ENCODE measurements at places on chromosomes 1 and 21.

DNA sequence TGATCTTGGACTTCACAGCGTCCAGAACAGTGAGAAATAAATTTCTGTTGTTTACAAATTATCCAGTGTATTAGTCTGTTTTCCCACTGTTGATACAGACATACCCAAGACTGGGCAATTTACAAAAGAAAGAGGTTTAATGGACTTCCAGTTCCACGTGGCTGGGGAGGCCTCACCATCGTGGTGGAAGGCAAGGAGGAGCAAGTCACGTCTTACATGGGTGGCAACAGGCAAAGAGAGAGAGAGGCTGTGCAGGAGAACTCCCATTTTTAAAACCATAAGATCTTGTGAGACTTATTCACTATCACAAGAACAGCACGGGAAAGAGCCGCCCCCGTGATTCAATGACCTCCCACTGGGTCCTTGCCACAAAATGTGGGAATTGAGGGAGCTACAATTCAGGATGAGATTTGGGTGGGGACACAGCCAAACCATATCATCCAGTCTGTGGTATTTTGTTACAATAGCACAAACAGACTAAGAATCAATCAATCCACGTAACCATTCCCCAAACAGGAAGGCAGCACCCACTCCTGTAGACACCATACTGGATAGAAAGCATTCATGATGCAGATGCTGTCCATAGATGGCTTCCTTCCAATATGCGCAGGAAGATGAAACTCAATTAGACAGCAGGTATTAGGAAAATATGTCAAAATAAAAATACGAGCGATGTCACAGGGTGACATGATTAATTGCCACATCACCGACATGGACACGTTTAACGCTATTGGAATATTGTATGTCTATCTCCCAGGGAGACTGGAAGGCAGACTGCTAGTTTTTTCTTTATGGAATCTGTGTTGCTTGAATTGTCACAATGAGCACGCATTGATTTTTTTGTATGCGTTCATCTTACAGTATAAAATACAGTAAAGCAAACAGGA is 22.8 kb downstream of the ECE1 start:
- no peak for DNase-seq

GRCh38 chr21:42468491-42469131 is 27.4 kb downstream of the RSPH1 start:
- no peak for DNase-seq

DNA sequence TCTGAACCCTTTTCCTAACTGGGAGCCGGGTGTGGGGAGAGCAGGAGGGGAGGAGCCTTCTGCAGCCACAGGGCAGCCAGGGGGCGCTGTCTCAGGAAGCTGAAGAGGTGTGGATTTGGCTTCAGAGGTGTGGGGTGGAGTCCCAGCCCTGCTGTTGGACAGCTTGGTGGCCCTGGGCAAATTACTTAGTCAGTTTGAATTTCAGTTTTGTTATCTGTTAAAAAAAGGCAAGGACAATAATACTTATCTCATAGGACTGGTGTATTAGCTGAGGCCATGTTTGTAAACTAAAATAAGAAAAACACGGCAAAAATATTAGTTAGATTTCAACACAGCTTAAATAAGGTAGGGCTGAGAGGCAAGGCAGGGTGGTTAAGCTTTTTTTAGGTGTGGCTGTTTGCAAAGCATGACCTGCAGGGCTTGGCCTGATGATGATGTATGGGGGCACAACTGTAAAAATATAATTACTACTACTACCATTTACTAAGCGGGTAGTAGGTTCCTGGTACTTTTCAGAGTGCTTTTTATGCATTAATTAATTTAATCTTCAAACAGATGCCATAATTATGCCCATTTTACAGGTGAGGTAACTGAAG is 111.8 kb downstream of the PLXNA2 start:
- peak; percentile 60 for DNase-seq

- DNase-seq = no peak
Observed at GRCh38 chr1:78373676-78374075, 117.1 kb upstream of the PTGFR start.

DNA sequence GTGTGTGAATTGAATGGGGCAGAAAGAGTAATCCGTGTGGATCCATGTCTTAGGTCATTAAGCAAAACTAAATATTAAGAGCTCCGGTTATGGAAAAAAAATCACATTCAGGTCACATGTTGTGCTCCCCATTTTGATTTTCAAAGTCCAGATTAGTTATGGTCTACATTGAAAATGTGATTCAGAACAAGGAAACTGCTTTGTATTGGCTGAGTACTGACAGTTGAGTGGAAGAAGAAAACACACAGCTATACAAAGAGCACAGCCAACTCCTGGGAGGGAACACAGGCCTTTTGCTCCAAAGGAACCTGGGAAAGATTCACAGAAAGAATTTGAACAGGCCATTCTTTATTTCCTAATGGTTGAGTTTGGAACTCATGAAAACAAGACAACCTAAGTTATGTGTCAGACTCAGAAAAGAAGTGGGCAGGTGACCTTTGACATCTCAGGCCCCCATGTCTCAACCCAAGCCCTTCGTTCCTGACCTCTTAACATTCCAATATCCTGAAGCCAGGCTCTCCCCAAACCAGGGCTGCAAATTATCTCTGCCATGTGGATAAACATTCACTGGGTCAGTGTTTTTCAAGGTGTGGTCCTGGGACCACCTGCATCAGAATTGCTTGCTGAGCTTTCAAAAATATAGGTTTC is 159.3 kb upstream of the LMO4 start:
- DNase-seq = no peak

GRCh38 chr1:22290157-22290556 is 147.3 kb upstream of the WNT4 start:
- no peak for DNase-seq

- DNase-seq = no peak
Observed at GRCh38 chr1:109649491-109649914, 6.4 kb upstream of the GSTM4 start.

GRCh38 chr21:16509476-16509875 is 779.7 kb downstream of the USP25 start:
- no peak for DNase-seq

- no peak for DNase-seq
Observed at GRCh38 chr1:222786121-222786520, 28.7 kb upstream of the DISP1 start.

GRCh38 chr1:238562341-238562740 is 671.6 kb upstream of the ZP4 start:
- no peak for DNase-seq

DNA sequence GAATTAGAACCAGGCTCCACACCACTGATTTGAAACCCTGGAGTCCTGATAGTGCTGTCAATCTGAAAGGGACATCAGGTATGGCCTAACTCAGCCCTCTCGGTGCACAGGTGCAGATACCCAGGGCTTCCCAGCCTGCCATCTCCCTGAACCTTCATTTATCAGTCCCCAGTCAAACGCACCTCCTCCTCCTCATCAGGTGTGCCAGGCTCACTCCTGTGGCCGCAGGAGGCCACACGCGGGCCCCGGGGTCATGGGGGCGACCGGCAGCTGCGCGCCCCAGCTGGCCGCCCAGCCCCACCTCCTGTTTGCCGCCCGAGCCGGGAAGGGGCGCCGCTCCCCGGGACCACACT is 572 bp downstream of the FUCA1 start:
- no peak for DNase-seq

- no peak for DNase-seq
Observed at GRCh38 chr1:160823296-160823695, 27.3 kb downstream of the LY9 start.

GRCh38 chr1:8011923-8012858 is 13.9 kb downstream of the ERRFI1 start:
- DNase-seq = no peak

GRCh38 chr1:247054992-247055415 is 23.6 kb downstream of the ZNF670 start:
- no peak for DNase-seq

GRCh38 chr1:19858893-19859292 is 23.3 kb upstream of the OTUD3 start:
- no peak for DNase-seq

DNA sequence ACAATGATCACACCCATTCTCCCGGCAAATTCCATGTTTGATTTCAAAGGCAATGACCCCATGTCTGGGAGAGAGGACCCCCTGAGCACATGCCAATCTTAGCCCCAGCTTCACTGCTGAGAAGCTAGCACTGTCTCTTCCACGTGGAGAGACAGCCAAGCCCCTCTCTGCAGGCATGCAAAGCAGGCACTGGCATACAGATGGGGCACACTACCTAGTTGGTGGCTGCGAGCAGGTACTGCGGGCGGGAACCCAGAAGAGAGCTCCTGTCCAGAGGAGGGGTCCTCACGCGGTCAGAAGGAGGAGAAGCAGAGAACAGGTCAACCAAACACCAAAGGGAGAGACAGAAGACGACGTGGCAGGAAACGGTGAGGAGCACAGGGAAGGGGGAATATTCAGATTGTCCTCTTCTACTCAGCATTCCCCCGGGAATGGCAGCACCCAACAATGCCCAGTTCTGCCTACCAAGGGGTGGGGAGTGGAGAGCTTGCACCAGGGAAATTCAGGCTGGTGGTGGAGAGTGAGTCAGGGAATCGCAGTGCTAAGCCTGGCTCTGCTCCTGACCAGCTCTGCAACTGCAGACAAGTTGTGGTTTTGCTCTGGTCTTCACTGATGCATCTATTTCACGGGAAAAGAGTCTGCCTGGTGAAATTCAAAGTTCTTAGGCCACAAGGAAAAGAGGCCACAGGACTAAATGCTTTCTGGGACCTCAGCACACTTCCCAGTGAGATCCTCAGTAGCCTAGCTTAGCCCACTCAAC is 48.1 kb upstream of the GOLT1A start:
- no peak for DNase-seq

- DNase-seq = no peak
Observed at GRCh38 chr1:79791488-79792218, 785.1 kb upstream of the ADGRL4 start.

GRCh38 chr1:111218701-111219556 is 8.6 kb upstream of the CHI3L2 start:
- peak; percentile 25 for DNase-seq

- no peak for DNase-seq
Observed at GRCh38 chr1:172608098-172608601, 50.8 kb upstream of the FASLG start.

- peak; percentile 65 for DNase-seq
Observed at GRCh38 chr1:76330991-76331603, 256.6 kb downstream of the ST6GALNAC3 start.

GRCh38 chr1:41895552-41895951 is 23.2 kb downstream of the HIVEP3 start:
- no peak for DNase-seq

DNA sequence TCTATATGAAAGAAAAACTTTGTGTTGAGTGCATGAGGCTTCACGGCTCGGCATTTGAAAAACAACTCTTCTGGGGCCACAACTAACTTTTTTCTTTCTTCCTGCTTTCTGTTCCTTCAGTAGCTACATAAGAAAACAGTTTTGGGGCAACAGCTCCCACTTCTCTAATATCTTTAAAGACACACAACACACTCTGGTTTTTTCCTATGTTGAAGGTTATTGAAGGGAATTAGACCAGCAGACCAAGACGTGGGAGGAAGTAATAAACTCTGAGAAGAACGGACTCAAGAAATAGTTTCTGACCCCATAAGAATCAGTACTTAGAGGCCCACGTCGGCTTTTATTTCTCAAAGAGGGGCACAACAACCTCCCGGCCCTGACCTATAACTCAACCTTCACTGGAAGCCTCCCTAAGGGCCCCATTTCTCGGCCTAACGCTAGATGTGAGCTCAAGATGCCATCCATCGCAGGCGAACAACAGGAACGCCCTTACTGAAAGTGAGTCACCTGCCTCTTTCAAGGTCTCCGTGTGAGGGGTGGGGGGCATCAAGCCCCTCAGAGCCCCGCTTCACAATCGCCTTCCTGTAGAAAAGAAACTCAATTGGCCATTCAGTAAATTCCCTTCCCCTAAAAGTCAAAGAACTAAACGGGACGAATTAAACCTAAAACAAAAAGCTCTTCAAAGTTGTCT is 844 bp downstream of the ZMYM6 start:
- peak; percentile 44 for DNase-seq

DNA sequence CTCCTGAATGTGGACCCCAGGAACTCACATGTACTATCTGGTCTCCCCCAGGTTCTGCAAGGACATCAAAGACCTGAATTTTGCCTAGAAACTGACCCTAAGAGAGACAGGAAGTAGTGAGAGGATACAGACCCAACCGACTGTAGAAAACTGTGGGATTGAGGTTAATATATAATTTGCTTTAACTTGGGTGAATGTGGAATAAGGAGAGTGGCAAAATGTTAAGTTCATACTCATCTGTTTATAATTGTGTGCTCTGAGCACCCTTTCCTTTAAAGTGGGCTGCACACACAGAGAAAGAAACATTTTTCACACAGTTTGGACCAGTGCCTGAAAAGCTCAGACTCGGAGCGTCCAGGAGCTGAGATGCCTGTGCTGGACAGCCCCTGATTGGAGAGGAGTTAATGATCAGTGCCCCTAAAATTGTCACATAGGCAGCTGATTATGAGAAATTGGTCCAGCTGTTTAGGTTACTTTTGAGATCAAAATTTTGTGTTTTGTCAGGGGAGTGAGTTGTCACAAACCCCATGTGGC is 37.2 kb downstream of the ROR1 start:
- DNase-seq = no peak

GRCh38 chr1:239617731-239618130 is 231.4 kb downstream of the CHRM3 start:
- DNase-seq = no peak

DNA sequence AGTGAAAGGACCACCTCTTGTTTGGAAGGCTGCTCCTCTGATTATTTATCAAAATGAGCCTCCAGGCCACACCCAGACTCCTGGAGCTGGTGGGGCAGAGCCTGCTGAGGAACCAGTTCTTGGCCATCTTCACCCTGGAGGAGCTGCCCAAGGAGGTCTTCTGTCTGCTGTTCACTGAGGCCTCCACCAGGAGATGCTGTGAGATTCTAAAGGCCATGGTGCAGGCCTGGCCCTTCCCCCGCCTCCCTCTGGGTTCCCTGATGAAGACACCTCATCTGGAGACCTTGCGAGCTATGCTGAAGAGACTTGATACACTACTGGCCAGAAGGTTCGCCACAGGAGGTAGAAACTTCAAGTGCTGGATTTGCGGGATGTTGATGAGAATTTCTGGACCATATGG is 61.7 kb upstream of the GJA8 start:
- peak; percentile 7 for DNase-seq

DNA sequence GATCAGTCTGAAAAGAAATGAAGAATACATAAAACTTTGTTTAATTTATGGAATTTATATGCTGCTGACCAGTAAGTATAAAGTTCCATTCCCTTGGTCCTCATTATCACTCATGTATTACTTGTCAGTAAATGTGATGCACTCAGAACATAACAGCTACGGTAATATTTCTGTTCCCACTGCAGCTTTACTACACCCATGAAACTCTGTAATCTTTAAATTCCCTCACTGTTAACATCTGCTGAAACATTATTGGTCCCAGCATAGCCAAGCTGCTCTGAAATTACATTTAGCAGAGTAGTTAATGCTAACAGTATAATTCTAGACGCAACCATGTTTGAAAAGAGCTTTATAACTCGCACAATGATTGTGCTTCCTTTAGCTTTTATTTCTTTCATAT is 238.4 kb downstream of the GPATCH2 start:
- no peak for DNase-seq

GRCh38 chr1:27428316-27429028 is 36.0 kb downstream of the GPR3 start:
- peak; percentile 43 for DNase-seq

- no peak for DNase-seq
Observed at GRCh38 chr1:39404876-39405275, 86.6 kb upstream of the BMP8A start.
